Aorta (tissue), 5 donors: ENCODE measurements at places on chromosomes 1 and 21. TPM values are rescaled to one million over a fixed set of nuclear protein-coding genes. Genes with fewer than 3 reads are reported as not detected.

SH2D1B gene
- total RNA-seq, result 0.63 TPM

SLFNL1 gene
- total RNA-seq, result 0.69 TPM

LAPTM5 gene
- total RNA-seq, result 116 TPM

TNFRSF9 gene
- 0.36 TPM for total RNA-seq

RSPH1 gene
- total RNA-seq, result 0.26 TPM

CTSS gene
- total RNA-seq, result 68.2 TPM

HEYL gene
- 26.3 TPM for total RNA-seq

ZNF593OS gene
- total RNA-seq, result not detected

MX2 gene
- total RNA-seq, result 21.5 TPM

VASH2 gene
- 0.29 TPM for total RNA-seq
